ENCODE measurements at places on chromosomes 1 and 21.

- DNase-seq, result no peak
Measured at GRCh38 chr1:53160924-53161378, 18.5 kb upstream of the SLC1A7 start.

GRCh38 chr1:18866314-18866713 lies 6.9 kb upstream of the TAS1R2 start:
- DNase-seq, result no peak

- no peak for DNase-seq
Measured at GRCh38 chr1:3679098-3679555, 26.8 kb downstream of the TP73 start.

DNA sequence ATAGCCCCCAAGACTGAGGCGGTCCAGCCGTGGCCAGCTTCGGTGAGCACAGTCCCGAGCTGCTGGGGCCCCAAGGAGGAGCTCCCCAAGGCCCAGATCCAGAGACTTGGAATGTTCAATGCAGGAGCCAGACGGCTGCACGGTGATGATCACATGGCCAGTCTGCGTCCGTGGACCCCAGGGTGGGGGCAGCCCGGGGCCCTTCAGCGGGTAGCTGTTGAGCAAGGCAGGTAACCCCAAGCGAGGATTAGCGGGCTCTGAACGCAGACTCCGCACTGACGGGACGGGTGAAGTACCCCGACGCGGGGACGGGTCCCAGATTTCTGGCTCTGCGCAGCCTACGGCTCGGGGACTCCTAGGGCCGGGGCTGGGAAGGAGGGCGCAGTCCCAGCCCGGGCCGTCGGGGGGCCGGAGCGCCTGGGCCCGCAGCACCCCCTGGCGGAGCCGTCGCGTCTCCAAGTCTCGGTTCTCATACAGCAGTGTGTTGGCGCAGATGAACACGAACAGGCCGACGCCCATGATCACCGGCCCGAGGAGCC lies 2.7 kb downstream of the TMEM200B start:
- DNase-seq, result no peak

GRCh38 chr1:116020668-116021272 lies 44.5 kb downstream of the SLC22A15 start:
- peak; percentile 85 for DNase-seq

DNA sequence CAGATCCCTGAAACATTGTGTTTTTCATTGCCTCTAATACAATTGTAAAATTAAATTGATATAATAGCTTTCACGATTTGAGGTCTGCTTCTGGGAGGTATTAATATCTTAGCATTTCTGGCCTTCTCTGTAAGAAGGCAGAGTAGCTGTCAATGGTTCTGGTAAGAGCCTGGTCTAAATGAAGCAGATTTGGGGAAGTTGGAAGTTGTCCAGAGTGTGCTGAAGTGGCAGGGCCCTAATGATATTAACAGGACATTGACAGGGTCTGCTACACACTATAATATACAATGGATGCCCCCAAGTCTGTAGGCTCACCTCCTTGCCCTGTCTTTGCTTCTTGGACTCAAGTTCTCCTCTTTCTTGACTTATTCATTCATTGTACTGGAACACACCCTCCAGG lies 99.5 kb downstream of the C4BPA start:
- no peak for DNase-seq

Data from NCI-H1694 (cell line).